ENCODE measurements at places on chromosomes 12 and 14.
A peak's percentile ranks its signal among the peaks of the same experiment; 100 is the strongest.

- DNase-seq: no peak
These were observed 218.9 kb upstream of the RBM19 start for GRCh38 chr12:114185036-114185435.

GRCh38 chr14:45332360-45332988 lies 79.5 kb upstream of the MIS18BP1 start:
- DNase-seq: no peak

- no peak for DNase-seq
These were observed 30.6 kb downstream of the CMKLR1 start for GRCh38 chr12:108308395-108309085.

GRCh38 chr12:116259800-116260577 lies 17.5 kb downstream of the MED13L start:
- no peak for DNase-seq

- no peak for DNase-seq
These were observed 23.9 kb downstream of the SLC7A7 start for GRCh38 chr14:22791301-22791700.

GRCh38 chr12:52634266-52635056 lies 16.1 kb upstream of the KRT73 start:
- DNase-seq: no peak

DNA sequence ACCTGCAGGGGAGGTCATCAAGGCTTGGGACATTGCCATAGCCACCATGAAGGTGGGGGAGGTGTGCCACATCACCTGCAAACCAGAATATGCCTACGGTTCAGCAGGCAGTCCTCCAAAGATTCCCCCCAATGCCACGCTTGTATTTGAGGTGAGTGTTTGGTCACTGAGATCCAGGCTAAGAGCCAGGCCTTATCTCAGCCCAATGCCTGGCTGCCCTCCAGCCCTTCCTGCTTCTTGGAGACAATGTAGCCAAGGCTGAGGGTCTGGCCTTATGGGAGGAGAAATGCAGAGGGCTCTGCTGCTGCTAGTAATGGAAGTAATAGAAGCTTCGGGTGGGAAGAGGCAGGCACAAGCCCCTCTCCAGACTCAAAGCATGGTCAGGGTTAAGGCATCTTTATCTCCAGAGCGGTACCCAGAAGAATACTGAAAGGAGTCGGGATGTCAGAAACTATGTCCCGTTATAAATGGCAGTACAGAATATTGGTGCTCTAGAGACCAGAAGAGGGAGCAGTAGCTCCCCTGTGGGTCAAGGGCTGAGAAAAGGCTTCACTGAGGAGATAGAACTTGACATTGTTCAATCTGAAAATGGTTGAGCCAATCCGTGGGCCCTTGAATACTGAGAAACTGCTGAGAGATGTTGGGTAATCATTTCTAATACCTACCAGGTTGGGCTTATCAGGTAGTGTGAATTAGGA lies 3.1 kb downstream of the FKBP4 start:
- no peak for DNase-seq

- DNase-seq: no peak
These were observed 17.7 kb downstream of the PAPLN start for GRCh38 chr14:73255005-73255400.

- DNase-seq: no peak
These were observed 772.9 kb downstream of the MED13L start for GRCh38 chr12:115504306-115505290.

GRCh38 chr14:75201087-75201486 lies 24.7 kb upstream of the TMED10 start:
- no peak for DNase-seq

- DNase-seq: no peak
These were observed 208.5 kb downstream of the C12orf50 start for GRCh38 chr12:87820524-87821202.

DNA sequence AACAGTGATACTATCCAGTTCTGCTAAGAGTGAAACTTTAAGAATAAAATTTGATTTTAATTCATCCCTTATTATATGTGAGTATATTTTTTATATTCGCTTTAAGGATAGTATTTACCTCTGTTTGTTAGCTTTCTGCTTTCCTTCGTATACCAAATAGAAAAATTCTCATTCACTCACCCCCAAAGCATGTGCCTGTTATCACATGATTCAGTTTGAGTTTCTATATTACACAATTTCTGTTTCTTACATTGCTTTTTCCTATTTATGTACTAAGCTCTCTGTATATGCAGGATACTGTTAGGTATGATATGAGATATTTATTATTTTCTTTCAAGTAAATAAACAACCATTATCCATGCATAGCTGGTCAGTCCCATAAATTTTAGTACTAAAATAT lies 275.2 kb downstream of the FBXL14 start:
- no peak for DNase-seq

- DNase-seq: no peak
These were observed 32.8 kb upstream of the DEGS2 start for GRCh38 chr14:100192250-100192671.

GRCh38 chr12:99334285-99335056 lies 313.1 kb upstream of the GARIN6 start:
- DNase-seq: no peak

DNA sequence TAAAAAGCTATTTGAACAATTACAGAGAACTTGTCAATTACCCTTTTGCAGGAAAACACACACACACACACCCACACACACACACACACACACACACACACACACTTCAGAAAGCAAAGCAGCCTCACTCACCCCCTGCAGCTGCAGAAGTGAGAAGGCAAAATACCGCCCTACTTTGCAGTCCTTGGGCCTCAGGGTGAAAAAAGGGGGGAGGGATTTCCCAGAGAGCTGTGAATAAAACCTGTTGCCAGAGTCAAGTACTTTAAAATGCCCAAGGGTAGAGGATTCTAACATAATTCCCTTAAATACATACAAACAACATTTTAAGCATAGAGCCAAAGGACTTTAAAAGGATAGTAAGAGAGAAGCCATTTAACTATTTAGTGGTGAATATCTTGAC lies 285.9 kb downstream of the MDGA2 start:
- DNase-seq: no peak

- no peak for DNase-seq
These were observed 246.3 kb downstream of the NUAK1 start for GRCh38 chr12:105892362-105892910.

GRCh38 chr14:104888489-104889374 lies 23.7 kb downstream of the CEP170B start:
- no peak for DNase-seq

GRCh38 chr14:103164779-103165178 lies 41.5 kb downstream of the TNFAIP2 start:
- no peak for DNase-seq

GRCh38 chr12:50401500-50402081 lies 906 bp downstream of the LARP4 start:
- DNase-seq: no peak

GRCh38 chr12:69309461-69309860 lies 38.7 kb upstream of the LYZ start:
- DNase-seq: no peak

- DNase-seq: no peak
These were observed 22.8 kb downstream of the GSTZ1 start for GRCh38 chr14:77343662-77344061.

- no peak for DNase-seq
These were observed 27.0 kb upstream of the ESRRB start for GRCh38 chr14:76348898-76349297.

DNA sequence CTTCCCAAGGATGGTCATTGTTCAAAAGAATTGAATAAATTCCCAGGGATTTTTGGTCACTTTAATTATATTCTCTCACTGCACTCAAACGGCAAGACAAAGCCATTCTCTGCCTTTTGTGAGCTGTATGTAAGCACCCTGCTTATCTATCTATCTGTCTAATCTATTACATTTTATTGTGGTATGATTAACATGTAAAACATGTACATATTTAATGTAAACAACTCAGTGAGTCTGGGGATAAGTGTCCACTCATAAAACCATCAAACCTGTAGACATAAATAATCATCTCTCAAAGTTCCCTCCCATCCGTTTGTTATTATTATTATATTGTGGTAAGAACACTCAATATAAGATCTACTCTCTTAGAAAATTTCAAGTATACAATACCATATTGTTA lies 167.1 kb downstream of the CAND1 start:
- DNase-seq: no peak

- no peak for DNase-seq
These were observed 51.4 kb downstream of the VCPKMT start for GRCh38 chr14:50064993-50065392.

- peak; percentile 14 for DNase-seq
These were observed 281.7 kb upstream of the AMIGO2 start for GRCh38 chr12:47361389-47362021.

DNA sequence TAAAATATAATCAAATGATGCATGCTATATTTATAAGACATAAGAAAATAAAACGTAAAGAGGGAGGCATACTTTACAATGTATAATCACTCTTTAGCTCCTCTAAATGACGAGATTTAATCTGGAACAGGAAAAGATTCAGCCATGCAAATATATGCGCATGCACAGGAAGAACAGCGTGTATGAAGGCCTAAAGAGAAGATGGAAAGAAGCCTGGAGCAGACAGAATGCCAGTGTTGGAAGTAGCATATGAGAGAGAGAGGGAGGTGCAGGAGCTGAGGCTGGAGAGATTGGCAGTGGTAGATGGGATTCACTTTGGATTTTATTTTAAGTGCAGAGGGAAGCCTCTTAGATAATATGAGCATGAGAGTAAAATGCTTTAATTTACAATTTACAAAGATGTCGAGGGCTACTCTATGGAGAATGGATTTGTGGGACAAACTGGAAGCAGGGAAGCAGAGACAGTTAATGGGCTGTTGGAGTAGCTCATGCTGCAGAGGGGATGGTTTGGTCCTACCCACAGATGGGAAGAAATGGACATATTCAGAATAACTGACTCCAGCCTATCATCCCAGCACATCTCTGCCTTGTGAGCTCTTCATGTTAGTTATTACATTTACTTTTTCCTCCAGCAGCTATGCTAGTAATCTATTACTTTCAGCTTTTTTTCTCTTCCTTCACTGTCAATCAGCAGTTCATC lies 411.1 kb downstream of the TMTC2 start:
- no peak for DNase-seq

GRCh38 chr14:91996948-91997371 lies 42.9 kb downstream of the TRIP11 start:
- no peak for DNase-seq

Measured in activated T-cell treated with anti-CD3 and anti-CD28 coated beads for 1 hour (primary cell).